ENCODE measurements at places on chromosomes 3 and 15.

GRCh38 chr15:64072812-64073211, 20.8 kb downstream of the CIAO2A start:
- DNase-seq, result no peak

- peak; percentile 63 for DNase-seq
Observed at GRCh38 chr15:34837246-34838016, 42.1 kb upstream of the ACTC1 start.

DNA sequence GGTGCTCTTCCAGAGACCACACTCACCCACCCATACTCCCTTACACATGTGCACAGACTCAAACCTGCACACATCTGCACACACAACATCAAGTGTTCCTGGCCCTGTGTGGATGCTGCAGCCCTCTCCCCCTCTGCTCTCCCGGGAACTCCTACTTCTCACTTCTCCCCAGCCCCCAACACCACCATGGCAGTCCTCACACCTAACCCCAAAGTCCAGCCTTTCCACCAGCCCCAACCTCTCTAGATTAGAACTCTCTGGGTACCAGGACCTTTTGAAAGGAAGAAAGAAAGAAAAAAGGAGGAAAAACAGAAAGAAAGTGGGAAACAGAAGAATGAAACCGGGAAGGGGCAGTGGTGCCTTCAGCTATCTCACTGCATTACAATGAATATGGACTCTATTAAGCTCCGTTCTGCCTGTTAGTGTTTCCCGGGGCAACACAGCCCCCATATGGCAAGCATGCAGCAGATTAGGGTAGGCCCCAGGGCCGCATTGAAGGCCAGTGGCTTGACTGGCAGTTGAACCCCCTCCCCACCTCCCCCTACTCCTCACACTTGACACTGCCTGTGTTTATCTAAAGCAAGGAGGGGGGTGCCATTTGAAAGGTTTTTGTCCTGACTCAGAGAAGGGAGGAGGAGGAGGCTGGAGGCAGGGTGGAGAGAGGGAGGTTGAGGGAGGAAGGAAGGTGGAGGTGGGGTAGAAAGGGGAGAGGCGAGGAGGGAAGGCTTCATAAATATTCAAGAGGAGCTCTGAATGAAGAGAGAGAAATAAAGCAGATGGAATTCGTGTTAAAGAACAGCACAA, 30.1 kb downstream of the BOC start:
- no peak for DNase-seq

DNA sequence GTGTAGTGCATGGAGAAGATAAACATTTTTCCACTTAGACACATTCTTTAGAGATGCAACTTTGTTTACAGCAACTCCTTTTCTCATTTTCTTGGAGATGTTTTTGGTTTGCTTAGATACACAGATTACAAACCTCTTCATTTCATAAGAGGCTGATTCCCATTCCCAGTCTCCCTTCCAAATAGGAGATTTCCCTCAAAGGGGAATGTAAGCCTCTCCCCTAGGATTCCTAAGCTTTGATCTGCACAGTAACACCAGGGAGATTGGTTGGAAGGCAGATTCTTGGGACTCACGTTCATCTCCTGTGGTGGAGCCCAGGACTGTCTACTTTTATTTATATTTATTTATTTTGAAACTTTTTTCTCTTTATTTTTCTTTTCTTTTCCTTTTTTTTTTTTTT, 63.2 kb downstream of the MCTP2 start:
- DNase-seq, result peak; percentile 7

GRCh38 chr3:185188816-185189215, 36.0 kb upstream of the C3orf70 start:
- no peak for DNase-seq

DNA sequence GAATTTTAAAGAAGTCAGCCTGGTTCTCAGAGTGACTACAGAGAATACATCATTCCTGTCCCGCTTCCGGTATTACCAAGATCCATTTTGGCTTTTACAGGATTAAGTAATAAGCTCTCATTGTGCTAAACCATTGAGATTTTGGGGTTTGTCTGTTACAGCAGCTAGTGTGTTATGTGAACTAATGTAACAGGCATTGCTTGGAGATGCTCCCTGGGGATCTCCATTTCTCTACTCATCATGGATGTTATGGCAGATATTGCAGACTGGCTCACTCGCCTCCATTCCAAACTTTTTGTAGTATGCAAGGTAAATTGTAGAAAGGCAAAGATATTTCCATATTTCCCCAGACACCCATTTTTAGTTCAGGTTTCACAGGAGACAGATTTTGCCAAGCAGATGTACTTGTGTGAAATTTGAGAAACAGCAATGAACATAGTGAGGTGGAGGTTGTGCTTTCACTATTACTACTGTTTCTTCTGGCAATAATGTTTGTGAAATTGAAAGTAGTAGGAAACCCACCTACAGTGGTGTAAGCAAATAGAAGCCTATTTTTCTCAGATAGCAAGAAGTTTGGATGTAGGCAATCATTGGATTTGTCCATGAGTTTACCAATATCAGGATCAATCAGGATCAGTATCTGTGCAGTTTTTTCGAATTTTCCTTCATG, 177.1 kb upstream of the GALNT15 start:
- DNase-seq, result no peak

- DNase-seq, result no peak
Observed at GRCh38 chr3:151750181-151750580, 16.5 kb downstream of the AADACL2 start.

GRCh38 chr15:43920254-43920600, 93.4 kb downstream of the WDR76 start:
- DNase-seq, result no peak

DNA sequence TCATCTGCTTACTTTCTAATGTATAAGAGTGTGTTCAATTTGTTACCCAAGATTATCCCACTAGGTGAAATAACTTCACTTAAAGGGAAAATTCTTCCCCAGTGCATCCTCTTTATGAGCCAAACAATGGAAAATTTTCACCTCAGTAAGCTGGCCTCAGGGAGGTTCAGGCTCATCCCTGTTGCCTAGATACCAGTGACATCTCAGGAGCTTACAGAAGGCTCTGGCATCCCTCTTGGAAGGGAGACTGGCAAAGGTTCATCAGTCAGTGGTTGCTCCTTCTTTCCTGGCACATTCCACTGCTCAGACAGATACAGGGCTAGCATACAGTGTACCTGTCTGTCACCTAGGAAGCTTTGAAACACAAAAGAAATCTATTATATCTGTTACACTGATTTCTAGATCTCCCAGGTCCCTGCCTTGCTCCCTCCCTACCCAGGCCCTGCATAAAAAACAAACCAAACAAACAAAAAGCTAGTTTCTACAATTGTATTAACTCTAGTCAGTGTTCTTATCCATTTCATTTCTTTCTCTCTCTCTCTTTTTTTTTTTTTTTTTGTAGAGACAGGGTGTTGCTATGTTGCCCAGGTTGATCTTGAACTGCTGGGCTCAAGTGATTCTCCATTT, 1.7 kb downstream of the IP6K2 start:
- DNase-seq, result peak; percentile 61

- no peak for DNase-seq
Observed at GRCh38 chr15:48119277-48119676, 1.5 kb upstream of the SLC24A5 start.

GRCh38 chr3:47663630-47664240, 85.1 kb upstream of the CSPG5 start:
- DNase-seq, result no peak

- DNase-seq, result no peak
Observed at GRCh38 chr3:74067296-74067695, 442.6 kb upstream of the PDZRN3 start.

DNA sequence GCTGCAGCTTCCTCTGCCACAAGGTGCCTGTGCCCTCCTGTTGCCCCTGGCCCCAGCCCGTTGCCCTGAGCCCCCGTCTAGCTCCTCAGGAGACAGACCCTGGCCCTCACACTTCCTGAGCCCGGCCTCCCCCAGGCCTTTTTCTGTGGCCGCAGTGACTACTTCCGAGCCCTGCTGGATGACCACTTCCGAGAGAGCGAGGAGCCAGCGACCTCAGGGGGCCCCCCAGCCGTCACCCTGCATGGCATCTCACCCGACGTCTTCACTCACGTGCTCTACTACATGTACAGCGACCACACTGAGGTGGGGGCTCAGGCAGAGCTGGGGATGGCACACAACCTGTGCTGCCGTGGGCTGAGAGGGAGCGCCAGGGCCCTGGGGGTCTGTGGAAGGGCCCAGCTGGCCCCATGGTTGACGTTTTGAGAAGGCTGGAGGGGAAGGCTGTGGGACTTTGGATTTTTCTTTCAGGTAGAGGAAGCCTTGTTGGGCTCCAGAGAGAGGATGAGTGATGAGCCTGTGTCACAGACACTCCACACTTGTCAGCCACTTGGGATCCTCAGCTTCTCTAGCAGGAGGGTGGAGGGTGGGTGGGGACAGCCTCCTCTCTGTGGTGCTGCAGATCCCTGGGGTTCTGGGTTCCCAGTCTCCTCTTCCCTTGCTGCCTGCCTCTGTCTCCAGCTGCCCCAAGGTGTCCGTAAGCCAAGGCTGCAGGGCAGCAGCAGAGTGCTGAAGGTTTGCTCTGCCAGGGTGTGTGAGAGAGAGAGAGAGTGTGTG, 5.0 kb downstream of the ABTB1 start:
- no peak for DNase-seq

GRCh38 chr3:19446687-19447086, 298.4 kb downstream of the KCNH8 start:
- no peak for DNase-seq

DNA sequence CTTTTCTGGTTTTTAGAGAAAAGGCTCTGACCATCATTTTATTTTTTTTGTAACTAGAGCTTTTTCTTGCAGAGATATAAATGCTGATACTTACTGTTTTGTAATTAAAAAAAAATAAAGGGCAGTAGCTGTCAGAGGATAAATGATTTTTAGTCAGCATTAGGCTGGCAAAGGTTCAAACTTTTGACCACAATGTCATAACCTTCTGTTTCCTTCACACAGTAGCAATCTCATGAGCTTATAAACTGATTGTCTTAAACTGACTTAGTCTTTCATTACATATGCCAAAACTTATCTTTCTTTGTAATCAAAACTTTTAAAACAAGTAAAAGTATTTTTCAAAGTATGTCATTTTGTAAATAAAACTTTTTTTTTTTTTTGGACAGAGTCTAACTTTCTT, 841.9 kb downstream of the OTOL1 start:
- DNase-seq, result no peak

GRCh38 chr15:56920367-56920627, 1.9 kb downstream of the TCF12 start:
- no peak for DNase-seq

DNA sequence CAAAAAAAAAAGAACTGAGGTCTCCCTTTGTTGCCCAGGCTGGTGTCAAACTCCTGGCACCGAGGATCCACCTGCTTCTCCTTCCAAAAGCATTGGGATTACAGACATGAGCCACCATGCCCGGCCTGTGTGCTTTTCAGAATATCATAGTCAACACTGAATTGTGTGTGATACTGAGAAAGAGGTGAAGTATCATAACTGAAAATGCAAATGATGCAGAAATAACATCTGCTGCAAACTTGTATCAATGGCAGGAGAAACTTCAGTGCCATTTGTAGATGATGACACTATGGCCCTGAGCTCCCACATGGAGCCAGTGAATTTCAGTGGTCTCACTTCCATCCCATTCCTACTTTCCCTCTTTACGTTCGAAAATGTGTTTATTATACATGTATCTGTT, 21.9 kb downstream of the IL12A start:
- DNase-seq, result no peak

- no peak for DNase-seq
Observed at GRCh38 chr3:129239991-129240390, 9.4 kb upstream of the COPG1 start.

GRCh38 chr15:57949374-57949943, 116.1 kb downstream of the ALDH1A2 start:
- no peak for DNase-seq

DNA sequence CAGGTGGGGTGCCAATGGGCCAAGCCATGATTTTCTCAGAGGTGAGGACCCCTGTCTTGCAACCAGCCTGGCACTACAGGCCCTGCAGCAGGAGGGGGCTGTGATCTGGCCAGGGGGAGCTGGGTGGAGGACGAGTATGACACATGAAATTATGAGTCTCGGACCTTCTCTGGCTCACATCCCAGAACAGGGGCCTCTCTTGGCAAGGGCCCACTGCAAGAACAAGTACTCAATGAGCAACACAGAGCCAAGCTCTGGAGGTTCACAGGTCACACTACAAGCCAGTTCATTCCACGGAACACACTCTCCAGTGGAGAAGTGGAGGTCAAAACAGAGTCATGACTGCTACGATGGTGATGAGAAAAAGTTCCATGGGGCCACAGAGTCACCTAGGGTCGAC, 28.3 kb downstream of the CCDC32 start:
- no peak for DNase-seq

GRCh38 chr15:63046917-63047760, 4.6 kb downstream of the TPM1 start:
- DNase-seq, result peak; percentile 54

All from trophoblast cell (in vitro differentiated cells and primary cell).